ENCODE measurements at places on chromosomes 11 and 22.

- no peak for DNase-seq
Measured at GRCh38 chr11:565921-566509, 5.2 kb downstream of the RASSF7 start.

- no peak for DNase-seq
Measured at GRCh38 chr11:84319863-84320262, 1033.7 kb upstream of the CCDC90B start.

DNA sequence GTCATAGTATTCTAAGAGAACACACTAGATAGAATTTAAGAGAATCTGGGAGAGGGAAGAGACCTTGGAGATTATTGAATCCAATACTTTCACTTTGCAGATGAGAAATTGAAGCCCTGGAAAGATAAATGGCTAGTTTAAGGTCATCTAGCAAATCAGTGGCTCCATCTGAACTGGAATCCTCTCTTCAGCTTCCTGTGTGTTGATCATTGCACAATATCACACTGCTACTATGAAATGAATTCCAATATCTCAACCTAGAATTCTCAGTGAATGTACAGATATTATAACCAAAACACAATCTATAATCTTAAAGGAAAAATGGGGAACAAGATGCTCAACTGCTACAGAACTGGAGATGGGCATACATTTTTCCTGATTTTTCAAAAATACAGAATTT lies 44.1 kb downstream of the DCUN1D5 start:
- DNase-seq, result no peak

- DNase-seq, result no peak
Measured at GRCh38 chr22:42367980-42368378, 64.2 kb downstream of the NFAM1 start.

- no peak for DNase-seq
Measured at GRCh38 chr11:114133548-114134329, 74.2 kb downstream of the ZBTB16 start.

- DNase-seq, result no peak
Measured at GRCh38 chr11:61885166-61885778, 6.1 kb downstream of the FADS3 start.

GRCh38 chr11:9208726-9209501 lies 56.2 kb downstream of the DENND5A start:
- no peak for DNase-seq

GRCh38 chr22:23207729-23208393 lies 27.6 kb downstream of the BCR start:
- no peak for DNase-seq

DNA sequence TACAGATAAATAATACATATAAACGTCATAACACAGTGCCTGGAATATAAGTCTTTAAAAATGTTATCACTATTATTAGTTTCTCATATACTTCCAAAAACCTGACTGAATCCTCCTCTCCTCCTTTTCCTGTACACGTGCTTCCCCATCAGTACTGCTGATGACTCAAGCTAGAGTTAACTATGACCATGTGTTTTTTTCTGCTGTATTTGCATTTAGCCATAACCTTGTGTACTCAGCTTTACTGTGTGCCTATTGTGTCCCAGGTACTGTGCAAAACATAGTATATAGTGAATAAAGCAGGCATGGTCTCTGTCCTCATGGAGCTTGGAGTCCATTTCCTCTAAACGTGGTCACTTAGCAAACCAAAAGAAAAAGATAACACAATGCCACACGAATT lies 56.5 kb upstream of the ARHGAP32 start:
- no peak for DNase-seq

DNA sequence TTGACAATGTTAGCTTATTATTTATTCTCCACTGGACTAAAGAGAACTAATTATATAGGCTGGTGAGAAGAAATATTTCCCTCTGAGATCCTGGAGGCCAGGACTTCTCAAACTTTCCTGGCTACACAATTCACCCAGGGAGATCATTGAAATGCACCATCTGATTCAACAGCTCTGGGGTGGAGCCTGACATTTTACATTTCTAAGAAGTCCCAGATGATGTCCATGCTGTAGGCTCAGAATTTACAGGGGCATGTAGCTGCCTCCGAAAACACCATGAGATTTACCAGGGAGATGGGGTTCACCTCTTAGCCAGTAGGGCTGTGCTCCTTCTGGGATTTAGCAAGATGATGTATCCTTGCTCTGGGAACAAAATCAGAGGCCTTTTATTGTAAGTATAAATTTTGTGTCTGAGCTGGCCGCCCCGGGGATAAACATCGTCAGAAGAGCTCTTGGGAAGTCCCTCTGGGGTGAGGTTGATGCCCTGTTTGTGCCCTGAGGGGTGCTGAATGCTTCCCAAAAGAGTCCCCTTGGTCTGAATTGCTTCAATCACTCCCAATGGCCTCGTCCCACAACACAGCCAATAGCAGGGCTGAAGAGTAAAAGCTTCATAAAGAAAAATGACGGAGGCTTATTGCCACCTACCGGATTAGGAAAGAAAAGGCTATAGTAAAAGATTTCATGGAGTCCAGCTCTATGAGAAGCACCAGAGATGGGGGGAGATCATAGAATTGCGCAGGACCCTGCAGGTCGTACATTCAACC lies 33.4 kb upstream of the API5 start:
- DNase-seq, result no peak

- no peak for DNase-seq
Measured at GRCh38 chr11:62399172-62399877, 19.5 kb upstream of the SCGB1A1 start.

DNA sequence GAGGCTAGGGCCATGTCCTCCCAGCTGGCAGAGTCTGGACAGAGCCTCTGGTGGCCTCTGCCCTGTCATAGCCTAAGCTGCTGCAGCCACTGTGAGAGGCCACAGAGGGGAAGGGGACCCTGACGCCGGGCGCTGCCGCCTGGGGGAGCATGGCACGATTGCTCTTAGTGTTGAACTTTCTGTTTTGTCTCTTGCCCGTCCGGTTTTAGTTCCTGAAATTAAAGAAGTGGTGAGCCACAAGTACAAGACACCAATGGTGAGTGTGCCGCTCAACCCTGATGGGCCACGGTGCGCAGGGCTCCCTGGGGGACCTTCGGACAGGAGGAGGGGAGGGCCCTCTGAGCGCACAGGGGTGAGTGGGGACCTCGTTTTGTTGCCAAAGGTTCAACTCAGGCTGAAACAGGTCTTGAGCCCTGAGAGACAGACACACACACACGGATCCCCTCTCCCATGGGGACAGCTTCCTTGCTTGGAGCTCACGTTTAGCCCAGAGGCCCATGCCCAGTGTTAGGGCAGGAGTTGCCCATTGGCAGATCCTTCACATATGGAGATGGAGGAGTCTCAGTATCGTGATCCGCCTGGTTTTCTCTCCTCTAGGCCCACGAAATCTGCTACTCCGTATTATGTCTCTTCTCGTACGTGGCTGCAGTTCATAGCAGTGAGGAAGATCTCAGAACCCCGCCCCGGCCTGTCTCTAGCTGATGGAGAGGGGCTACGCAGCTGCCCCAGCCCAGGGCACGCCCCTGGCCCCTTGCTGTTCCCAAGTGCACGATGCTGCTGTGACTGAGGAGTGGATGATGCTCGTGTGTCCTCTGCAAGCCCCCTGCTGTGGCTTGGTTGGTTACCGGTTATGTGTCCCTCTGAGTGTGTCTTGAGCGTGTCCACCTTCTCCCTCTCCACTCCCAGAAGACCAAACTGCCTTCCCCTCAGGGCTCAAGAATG lies 23.8 kb downstream of the MYBPC3 start:
- no peak for DNase-seq

DNA sequence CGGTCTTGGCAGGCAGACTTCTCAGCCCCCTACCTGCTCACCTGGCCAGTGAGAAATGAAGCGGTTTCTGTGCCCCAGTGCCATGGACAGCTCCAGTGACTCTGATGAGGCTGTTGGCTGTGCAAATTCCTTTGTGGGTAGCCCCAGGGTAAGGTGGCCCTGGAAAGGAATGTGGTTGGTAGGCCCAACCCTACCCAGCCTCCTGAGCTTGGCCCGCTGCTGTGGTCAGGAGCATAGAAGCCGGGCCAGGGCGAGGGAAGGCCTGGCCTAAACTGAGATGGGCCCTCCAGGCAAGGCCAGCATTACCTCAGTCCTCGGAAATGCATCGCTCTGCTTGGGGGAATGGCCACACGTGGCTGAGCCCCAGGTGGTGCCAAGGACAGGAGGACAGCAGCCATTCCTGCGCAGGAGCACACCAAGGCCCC lies 16.9 kb downstream of the DAGLA start:
- no peak for DNase-seq

GRCh38 chr11:28043930-28044709 lies 63.8 kb downstream of the KIF18A start:
- DNase-seq, result no peak

DNA sequence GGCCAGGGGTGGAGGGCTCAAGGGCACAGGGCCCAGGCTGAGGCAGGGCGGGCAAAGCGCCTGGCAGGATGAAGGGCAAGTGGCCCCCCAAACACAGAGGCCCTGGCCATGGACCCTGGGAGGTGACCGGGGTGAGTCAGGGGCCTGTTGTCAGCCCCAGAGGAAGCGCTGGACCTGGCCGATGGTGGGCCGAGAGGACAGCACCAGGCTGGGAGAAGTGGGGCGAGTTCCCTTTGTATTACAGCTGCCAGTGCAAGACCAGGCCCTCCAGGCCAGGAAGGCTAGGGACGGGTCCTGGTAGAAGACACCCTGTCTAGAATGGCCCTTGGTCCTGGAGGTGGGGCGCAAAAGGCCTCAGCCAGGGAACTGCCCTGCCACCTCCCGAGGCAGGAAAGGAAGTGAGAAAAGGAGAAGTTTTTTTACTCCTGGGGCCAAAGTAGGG lies 12.8 kb downstream of the CXCR5 start:
- no peak for DNase-seq

DNA sequence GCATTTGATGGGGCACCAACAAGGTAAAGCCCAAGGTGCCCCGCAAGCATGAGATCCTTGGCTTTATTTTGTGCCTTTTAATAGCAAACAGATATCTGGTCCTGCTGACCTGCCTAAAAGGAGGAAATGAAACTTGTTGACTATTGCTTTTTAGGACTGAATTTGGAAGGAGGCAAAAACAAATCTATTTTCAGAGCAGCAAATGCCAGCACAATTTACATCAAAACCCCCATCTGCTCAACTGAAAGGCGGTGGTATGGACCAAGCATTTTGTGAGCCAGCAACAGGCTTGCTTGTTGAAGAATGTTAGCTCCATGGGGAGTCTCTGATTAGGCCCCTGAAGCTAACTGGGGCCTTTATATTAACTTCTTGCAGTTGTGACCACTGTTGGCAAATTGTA lies 192.6 kb upstream of the E2F8 start:
- no peak for DNase-seq

- no peak for DNase-seq
Measured at GRCh38 chr11:47106798-47107411, 69.8 kb downstream of the ARFGAP2 start.

DNA sequence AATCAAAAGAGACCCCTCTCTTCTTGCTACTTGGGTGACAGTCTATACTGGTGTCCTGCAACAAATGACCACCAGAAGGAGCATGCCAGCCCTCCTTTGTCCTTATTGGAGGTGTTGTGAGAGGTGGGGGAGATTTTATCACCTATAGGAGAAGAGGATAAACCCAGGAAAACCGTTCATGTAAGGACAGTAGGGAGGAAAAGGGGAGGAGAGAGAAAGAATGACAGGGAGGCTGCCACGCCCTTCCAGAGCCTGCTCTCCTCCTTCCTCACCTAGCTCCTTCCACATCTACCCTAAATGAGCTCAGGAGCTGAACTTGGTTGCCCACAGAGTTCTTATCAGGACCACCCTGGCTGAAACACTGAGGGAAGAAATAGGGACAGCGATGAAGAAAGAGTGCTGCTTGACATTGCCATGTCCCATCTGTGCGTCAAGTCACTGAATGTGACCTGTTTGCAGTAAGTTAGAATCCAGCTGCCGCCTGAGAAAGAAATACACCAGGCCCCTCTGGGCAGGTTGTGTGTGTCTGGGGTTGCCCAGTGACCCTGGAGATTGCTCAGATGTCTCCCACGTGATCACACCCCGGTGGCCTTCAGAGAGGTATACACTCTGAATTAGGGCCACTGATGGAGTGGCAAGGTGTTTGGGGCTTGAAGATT lies 40.4 kb upstream of the ETS1 start:
- no peak for DNase-seq

DNA sequence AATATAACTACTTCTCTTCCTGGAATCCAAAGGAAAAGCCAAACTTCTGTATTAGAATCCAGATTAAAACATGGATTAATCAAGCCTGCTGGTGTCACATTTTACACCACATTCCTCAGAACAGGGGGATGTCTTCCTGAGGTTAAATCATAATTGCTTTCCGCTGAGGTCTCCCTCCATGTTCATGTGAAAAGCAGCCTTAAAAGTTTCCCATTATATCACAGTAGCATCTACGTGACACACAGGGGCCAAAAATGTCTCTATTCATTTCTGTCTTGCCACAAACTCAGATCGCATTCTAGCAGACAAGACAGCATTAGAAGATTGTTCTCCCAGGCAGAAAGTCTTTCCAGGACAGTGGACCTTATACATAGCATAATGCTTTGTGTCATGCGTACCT lies 788.7 kb downstream of the OPCML start:
- DNase-seq, result no peak

DNA sequence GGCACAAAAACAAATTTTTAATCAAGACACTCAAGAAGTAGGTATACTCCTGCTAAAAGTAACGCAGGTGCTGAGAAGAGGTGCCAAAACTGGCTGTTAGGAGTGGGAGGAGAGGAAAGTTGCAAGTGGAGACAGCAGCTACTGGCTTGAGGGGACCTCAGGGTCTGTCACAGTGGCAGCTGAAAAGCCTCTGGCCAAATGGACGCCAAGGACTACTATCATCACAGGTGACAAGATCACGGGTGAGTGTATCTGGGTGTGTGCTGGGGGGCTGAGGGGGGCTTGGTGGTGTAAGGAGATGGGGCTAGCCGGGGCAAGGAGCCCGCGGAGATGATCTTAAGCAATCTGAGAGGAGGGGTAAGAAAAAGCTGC lies 687 bp downstream of the ZNF202 start:
- DNase-seq, result no peak

- no peak for DNase-seq
Measured at GRCh38 chr11:101456812-101457211, 127.0 kb downstream of the TRPC6 start.

- no peak for DNase-seq
Measured at GRCh38 chr11:74265256-74265655, 46.2 kb downstream of the P4HA3 start.

- no peak for DNase-seq
Measured at GRCh38 chr11:67303835-67304411, 593 bp downstream of the SSH3 start.

GRCh38 chr11:57213342-57214097 lies 23.5 kb downstream of the APLNR start:
- DNase-seq, result no peak

- no peak for DNase-seq
Measured at GRCh38 chr11:117458275-117459122, 130.8 kb downstream of the CEP164 start.

- DNase-seq, result no peak
Measured at GRCh38 chr11:62601122-62601371, 618 bp downstream of the MTA2 start.

GRCh38 chr22:50218996-50219727 lies 18.4 kb downstream of the SELENOO start:
- DNase-seq, result no peak

DNA sequence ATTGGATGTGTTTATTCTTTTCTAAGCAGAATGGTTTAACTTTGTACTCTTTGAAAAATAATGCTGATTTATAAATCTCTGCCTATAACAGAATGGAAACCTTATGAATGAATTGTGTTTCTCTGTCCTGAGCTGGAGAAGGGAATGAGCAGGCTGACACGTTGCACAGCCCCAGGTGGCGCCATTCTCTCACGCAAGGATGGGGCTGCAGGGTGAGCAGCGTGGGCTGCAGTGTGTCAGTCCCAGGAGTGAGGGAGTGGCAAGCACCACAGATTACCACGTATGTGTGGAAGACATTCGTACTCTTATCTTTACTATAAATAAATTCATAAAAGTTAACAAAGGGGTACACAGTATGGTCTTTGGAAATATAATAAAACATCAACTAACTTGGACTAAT lies 33.4 kb downstream of the FDX1 start:
- no peak for DNase-seq
